ENCODE measurements at places on chromosomes 12 and 14.

DNA sequence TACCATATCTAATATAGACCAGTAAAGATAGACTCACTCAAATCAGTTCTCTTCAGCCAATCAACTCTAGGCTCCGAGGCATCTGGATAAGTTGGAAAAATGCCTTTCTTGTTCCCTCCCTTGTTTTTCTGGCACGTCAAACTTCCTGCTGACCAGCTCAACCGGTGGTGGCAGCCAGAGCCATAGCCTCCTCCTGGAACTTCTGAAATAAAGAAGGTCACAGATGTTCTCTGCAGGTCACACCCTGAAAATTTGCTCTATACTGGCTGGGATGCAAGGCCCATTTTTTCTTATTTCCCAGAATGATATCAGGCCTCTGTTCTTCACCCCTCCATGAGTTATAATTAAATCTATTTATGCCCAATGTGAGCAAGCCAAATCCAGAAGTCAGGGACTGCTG, 81.9 kb downstream of the BMP4 start:
- no peak for DNase-seq

DNA sequence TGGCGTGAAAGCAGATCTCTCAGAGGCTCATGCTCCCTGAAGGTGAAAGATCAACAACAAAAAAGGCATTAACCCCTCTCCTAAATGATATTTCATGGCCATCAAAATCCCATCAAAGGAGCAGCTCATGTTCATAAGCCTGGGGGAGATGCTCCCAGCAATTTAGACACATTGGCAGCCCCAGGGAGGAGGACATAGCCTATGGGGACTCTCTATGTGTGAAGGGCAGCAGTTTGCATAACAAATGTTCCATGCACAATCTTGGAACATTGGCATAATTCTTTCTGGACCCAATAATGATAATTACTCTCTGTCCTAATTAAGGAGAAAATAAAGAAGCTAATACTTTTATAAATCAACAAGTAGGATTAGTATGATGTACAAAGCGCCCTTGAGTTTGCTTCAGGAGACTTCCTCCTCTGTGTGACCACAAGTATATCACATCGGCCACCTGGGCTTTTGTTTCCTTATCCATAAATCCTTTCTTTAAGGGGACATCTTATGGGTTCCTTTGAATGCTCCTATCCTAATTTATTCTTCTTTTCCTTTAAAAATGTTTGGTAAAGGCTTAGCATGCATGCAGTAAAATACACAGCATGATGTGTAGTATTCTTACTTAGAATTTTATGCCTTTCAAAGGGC, 161.9 kb upstream of the PLEKHG7 start:
- no peak for DNase-seq

DNA sequence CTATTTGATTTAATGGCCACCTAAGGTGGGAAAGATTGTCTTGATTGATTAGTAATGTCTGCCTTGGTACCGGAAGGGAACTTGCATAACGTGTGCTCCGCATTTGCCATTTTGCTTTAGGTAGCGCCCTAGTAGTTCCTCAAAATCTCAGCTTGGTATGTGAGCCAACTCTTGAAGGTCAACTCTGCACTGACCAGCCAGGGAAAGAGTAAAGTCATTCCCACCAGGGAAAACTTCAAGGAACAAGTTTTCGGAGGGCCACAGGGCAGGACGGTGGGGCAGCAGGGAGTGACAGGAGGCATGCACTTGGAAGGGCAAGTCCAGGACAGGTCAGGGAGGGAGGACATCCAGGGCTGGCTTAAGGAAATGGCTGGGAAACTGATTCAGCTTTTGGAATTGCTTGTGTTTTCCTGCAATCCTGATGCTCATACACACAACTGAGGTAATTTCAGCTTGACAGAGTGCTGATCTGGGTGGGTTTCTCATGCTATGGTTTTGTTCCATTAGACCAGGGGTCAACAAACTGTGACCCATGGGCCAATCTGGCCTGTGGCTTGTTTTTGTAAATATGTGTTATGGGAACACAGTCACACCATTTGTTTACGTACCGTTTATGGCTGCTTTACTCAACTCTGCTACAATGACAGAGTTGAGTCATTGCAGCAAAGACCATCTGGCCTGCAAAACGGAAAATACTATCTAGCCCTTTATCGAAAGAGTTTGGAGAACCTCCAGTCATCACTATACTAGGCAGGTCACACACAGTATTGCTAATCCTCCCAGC, 184.5 kb downstream of the RBM19 start:
- DNase-seq, result no peak

DNA sequence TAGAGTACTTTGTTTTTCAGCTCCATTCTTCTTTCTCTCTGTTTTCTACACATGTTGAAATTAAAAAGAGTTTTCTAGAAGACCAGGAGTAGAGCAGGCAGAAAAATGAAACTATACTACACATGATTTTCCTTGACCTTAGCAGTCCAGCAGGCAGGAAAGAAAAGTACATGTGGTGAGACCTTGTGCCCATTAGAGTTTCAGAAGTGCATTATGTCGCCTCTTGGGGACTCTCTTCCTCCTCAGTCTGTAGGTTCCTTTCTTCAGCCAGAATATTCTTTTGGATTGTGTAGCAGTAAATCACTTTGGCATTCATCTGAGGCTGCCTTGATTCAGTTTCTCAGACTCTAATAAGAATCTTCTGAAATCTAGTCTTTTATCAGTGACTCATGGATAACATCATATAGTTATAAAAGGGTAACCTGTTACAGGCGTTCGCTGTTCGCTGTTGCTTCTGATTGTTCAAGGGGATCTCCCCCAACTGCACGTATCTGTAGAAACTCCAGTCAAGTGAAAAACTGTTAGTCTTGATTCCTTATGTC, 161.8 kb downstream of the ANO4 start:
- DNase-seq, result no peak

DNA sequence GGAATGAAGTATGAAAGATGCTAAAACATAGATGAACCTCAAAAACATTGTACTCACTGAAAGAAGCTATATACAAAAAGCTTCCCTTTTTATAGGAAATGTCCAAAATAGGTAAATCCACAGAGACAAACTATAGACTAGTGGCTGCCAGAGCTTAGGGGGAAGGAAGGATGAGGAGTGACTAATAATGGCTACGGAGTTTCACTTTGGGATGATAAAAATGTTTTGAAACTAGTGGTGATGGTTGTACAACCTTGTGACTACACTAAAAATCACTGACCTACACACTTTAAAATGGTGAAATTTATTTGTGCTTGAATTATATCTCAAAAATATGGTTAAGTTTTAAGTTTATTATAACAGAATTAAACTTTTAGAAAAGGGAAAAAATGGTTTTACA, 37.1 kb upstream of the AMN1 start:
- DNase-seq, result no peak

GRCh38 chr12:3091382-3092241, 14.4 kb downstream of the TSPAN9 start:
- no peak for DNase-seq

GRCh38 chr12:50261654-50262053, 21.7 kb downstream of the LIMA1 start:
- no peak for DNase-seq

- no peak for DNase-seq
Measured at GRCh38 chr14:89708982-89709625, 245.4 kb downstream of the EFCAB11 start.

GRCh38 chr12:93137656-93138612, 208.8 kb upstream of the EEA1 start:
- no peak for DNase-seq

DNA sequence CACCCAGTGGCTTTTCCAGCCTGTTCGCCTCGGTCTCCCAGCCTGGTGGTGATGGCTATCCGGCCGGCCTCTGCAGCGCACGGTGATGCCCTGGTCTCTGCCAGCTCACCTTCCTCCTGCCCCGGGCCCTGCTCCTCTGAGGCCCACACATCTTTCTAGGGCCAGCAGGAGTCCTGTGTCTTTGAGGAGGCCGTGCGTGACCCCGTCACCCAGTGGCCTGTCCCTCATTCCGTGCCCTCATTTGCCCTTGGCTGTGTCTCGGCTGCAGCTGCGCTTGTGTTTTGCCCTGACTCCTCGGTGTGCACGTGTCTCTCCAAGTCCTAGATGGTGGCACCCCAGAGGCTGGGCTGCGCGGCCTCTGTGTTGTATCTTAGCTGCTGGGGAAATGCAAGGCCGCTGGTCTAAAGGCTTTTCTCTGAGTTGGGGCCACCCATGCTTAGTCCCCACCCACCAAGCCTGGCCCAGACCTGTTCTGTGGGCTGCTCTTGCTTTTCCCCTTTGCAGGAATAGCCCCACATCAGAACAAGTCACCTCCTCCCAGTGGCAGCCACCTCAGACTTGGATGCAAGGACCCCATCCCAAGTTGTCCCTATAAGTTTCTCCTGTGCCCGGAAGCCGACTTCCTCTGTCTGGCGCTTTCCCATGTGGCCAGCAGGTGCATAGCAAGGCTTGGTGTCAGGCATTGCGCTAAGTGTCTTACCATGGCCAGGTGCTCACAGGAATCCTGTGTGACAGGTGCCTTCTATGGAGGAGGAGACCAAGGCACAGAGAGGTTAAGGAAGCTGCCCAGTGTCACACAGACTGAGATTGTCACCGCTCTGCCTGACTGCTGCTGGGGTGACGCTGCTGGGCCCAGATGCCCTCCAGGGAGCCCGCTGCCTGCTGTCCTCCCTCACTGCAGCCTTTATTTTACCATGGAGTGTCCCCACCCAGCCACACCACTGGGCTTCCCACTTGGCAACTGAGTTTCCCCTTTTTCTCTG, 64.5 kb downstream of the TSPAN9 start:
- no peak for DNase-seq

Measured in activated CD8-positive, alpha-beta memory T cell treated with anti-CD3 and anti-CD28 coated beads for 4 hours (primary cell).